ENCODE measurements at places on chromosomes 11 and 22.

DNA sequence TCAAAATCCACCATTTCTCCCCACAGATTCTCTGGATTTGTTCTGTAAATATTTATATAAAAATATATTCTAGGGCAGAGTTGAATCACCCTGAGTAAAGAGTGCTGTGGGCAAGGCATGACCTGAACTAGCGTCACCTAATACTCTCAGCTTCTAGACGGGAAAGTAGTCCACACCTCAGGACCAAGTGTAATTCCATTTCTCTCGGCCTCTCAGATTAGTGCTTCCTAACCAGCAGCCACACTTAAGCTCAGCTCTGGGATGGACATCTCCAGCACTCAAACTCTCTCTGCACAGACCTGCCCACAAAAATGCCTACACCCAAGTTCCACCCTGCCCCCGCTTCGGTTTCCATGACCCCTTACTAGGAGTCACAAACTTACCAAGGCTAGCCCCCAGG is 5.3 kb downstream of the SPTBN2 start:
- DNase-seq, result no peak

DNA sequence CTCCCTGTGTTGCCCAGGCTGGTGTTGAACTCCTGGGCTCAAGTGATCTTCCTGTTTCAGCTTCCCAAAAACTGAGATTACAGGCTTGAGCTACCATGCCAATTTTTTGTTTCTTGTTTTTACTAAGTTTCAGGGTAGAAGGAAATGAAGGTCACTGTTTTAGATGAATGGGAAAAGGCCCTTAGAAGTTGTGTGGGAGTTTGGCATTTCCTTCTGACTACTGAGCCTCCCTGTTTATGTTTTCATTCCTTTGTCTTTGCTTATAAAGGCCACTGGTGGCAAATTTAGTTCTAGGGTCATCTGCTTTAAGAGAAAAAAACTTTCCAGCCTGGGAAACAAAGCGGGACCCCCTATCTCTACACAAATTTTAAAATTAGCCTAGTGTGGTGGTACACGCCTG is 22.1 kb downstream of the SRPRA start:
- no peak for DNase-seq

DNA sequence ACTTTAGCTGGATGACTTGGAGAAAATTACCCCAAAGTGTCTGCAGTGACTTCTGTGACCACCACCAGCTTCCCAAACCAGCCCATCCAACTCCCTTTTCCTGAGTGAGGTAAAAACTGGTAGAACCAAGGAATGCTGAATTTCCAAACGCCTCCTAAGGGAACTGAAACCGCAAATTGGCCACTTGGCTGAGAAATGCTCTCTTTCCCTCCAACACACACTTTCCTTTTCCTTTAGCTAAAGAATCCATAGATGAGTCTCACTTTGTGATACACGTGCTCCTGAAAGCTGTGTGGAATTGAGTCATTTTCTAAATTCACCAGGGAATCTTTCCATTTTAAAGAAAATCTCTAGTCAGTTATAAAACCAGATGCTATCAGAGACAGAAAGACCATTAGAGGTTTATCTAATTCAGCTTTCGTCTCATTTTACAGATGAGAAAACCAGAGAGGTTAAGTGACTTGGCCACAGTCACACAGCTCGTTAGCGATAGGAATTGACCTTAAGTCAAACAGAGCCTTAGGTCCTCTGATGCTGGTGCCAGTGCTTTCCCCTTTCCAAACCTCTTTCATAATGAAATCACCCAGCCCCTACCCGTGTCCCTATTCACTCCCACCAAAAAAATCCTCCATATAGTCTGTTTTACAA is 137.2 kb downstream of the COMMD9 start:
- DNase-seq, result no peak

- no peak for DNase-seq
These were observed 38.6 kb upstream of the CARS1 start for GRCh38 chr11:3095712-3096361.

- no peak for DNase-seq
These were observed 46.1 kb upstream of the SYN3 start for GRCh38 chr22:33104147-33104854.

DNA sequence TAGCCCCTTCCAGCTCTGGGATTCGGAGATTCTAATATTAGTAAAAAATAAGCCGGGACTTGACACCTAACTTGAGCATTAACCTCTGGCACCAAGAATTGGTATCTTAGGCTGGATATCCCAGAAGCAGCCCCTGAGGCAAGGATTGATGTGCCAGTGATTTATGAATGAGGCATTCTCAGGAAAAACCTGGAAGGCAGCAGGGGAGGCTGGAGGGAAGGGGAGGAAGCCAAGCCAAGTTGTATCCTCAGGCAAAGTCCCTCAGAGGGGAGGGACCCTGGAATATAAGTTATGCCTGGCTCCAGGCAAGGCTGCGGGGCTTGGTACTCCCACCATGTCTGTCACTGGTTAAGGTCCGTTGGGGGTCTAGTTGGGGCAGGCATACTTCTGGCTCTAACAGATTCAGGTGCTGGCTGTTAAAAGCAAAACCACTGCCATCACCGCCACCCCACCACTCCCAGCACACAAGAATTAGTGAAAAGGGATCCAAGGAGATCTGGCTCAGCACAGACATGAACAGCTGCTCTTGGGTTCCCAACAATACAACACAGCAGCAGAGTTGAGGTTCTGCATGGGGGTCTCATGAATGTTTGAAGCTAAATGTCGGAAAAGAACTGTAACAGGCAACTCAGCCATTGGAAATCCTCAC is 29.8 kb downstream of the LMO2 start:
- no peak for DNase-seq

DNA sequence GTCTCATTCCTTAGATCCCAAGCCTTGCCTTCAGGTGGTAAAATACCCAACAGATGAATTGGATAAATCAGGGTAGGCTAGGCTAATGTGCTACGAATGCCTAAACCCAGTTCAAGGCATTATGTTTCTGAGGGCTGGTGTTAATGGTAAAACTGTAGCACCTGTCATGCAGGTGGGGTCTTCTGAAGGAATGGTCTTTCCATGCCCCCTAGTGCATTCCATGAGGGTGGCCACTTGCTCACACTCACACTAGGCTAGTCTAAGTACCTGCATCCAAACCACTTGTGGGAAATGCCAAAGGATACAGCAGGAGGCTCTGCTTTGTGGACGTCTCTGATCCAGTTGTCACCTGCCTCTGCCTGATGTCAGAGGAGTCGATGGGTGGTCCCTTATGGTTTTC is 24.2 kb upstream of the UCP3 start:
- DNase-seq, result no peak

GRCh38 chr11:81874635-81875034 is 859.0 kb downstream of the FAM181B start:
- DNase-seq, result no peak

- DNase-seq, result no peak
These were observed 259.7 kb downstream of the INSC start for GRCh38 chr11:15374418-15374817.

DNA sequence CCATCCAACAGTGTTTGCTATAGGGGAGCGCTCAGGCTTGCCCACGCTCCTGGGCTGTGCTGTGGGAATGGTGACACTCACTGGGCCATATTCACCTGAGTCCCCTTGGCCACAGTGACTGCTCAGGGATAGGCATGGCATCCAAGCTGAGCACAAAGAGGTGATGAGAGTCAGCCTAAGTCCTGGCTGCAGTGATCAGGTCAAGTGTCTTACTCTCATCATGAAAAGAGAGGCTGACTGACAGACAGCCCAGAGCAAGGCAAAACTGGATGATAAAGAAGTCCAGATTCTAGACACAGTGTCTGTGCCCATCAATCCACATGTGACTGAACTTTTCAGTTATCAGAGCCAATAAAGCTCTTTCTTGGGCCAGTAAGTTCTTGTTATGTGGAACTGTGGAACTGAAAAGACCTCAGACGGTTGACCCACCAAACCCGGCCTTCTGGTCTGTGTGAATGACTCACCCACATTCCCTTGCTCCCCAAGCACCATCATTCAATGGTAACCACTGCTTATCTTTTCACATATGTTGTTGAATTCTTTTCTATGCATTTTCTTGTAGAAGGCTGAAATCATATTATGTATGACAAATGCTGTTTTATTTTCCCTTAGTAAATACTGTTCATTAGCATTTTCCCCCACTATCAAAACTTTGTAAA is 43.2 kb upstream of the YPEL1 start:
- no peak for DNase-seq

GRCh38 chr11:101553891-101554292 is 29.9 kb downstream of the TRPC6 start:
- DNase-seq, result no peak

- DNase-seq, result no peak
These were observed 38.3 kb downstream of the MADD start for GRCh38 chr11:47308050-47308823.

DNA sequence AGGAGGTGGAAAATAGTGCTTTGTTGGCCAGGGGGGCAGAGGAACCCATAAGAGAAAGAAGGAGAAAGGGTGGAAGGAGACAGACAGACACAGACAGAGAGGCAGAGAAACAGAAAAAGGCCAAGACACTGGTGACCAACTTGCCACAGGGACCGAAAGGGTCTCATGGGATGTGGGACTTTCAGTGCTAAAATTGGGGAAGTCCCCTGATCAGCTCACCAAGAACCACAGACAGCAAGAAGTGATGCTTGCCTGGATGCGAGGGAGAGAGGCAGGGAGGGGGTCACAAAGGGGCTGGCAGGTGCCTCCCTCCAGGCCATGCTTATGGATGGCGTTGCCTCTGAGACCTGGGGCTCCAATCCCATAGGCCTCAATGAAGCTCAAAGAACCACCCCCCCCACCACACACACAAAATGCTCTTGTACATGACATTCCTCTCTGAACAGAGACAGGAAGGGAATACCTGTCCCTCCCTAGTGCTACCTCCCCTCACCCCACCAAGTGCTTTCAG is 413.4 kb downstream of the MN1 start:
- DNase-seq, result no peak

DNA sequence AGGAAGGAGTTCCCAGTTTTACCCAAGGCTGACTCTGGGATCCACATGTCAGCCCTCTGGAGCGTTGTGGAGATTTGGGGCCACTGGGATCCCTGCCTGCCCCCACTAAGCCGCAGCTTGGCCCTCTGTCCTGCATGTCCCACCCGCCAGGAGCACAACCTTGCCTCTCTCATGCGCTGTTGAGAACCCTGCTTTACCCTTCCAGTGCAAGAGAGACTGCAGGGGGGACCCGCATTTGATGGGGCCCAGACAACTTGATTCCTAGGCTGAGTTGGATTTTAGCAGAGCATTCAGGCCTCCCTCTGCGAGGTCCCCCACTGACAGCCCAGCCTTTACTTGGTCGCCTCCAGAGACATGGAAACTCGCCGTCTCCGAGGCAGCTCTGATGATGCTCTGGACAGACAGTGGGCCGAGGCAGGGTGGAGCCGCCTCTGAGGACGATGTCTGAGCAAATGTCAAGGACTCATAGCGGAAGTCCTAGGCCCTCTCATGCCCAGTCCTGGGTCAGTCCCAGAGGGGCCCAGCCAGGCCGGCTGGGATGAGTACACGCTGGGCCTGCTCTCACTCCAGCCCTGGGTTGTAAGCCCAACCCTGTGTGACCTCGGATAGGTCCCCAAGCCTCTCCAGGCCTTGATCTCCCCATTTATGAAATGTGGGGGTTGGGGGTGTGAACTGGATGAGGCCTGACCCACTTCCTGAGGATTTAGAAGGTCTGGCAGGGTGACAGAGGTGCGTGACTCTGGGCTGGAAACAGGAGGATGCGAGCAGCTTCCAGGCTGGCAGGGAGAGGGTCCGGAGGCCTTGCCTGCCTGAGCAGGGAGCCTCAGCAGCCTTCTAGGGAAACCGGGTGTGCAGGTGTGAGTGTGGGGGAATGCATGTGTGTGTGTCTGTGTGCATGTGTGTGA is 630 bp downstream of the CD5 start:
- DNase-seq, result no peak

- DNase-seq, result no peak
These were observed 56.6 kb upstream of the UBASH3B start for GRCh38 chr11:122598971-122599370.

- DNase-seq, result no peak
These were observed 44.1 kb upstream of the OR9Q1 start for GRCh38 chr11:57979532-57980079.

GRCh38 chr11:120331301-120331996 is 4.8 kb upstream of the ARHGEF12 start:
- DNase-seq, result no peak

DNA sequence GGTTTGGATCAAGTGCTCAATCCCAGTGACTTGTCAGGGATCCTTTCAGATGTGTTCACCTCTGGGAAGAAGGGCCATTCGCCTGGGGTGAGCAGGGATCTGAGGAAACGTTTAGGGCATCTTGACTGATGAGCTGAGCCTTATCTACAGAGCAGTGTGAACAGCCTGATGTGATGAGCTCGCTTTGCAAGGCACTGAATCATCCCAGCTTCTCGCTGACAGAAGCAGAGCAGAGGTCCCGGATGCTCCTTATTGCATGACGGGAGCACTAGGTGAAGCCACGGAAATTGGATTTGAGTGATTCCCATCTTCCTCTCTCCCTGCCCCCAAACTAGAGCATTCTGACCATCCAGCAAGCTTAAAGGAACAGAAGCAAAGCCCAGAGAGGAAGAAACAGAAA is 46.5 kb downstream of the SEZ6L start:
- no peak for DNase-seq

DNA sequence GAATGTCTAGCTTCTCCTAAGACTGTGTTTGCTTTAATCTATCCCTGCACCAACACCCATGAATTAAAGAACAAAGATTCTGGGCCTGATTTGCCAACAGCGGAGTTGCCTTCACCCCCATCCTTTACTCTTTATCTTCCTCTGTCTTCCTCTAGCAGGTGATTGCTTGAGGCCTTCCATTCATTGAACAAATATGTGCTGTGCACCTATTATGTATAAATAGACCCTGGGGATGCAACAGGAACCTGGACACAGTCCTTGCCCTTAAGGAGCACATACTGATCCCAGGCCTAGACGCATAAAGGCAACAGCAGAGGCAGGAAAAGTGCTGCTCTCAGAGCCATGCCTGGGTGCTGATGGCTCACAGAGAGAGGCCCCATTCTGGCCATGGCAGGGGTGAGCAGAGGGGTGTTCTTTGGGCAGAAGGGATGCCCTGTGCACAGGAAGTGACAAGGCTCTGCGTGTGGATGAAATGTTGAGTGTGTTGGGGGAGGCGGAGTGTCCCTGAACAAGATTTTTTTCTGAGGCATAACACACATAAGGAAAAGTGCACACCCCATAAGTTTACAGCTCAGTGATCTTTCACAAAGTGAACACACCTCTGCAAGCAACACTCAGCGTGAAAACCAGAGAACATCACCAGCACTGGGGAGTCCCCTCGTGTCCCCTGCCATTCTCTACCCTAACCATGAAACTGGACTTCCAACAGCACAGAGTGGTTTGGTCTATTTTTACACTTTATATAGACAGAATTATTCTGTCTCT is 145.9 kb downstream of the GRIK4 start:
- DNase-seq, result no peak

GRCh38 chr11:35082321-35083180 is 56.4 kb upstream of the CD44 start:
- peak; percentile 74 for DNase-seq

Data from T-helper 9 cell (primary cell).